ENCODE measurements at places on chromosomes 2 and 18.
A peak's percentile ranks its signal among the peaks of the same experiment; 100 is the strongest.

- DNase-seq: no peak
These were observed 31.2 kb downstream of the EPC2 start for GRCh38 chr2:148675708-148676107.

- peak; percentile 7 for DNase-seq
These were observed 64.1 kb downstream of the PTPN4 start for GRCh38 chr2:119823734-119824334.

- no peak for DNase-seq
These were observed 111.5 kb upstream of the LGALSL start for GRCh38 chr2:64342195-64343099.

GRCh38 chr2:191363267-191363666 lies 118.1 kb downstream of the MYO1B start:
- DNase-seq: no peak

- DNase-seq: no peak
These were observed 54.9 kb downstream of the DSC3 start for GRCh38 chr18:30987467-30988241.

- no peak for DNase-seq
These were observed 443.7 kb downstream of the BCL11A start for GRCh38 chr2:60109744-60110143.

- no peak for DNase-seq
These were observed 13.3 kb downstream of the PRKCE start for GRCh38 chr2:45664635-45665261.

DNA sequence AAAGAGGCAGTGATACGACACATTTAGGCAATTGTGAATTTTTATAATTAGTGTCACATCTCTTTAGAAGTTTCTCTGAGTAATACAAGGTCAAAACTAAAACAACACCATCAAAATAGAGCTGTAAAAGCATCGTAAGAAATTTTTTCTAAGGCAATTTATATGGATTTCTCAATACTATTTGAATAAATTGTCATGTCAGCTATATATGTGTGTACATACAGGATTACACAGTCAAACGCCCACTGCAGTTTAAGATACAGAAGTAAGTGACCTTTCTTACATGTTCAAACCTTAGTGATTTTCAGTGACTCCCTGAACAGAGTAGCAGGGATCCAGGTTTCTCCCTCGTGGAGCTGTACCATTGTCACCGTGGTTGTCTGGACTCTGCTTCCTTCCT lies 129.1 kb upstream of the CBLN2 start:
- no peak for DNase-seq

DNA sequence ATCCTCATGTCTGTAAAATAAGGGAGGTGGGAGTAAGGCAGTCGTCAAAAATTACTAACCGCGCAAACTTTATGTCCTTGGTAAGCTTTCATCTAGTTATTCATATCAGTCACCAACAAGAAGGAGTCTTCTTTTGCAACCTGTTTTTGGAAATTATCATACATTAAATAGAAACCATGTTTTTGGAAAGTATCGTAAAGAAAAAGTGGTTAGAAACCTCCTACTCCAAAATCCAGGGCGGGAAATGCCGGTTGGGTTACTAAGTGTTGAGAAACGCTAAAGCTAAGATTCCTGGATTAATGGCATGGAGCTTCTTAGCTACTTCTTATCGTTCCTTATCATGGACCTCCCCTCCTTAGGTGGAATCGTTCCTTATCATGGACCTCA lies 778 bp downstream of the BBS5 start:
- no peak for DNase-seq

DNA sequence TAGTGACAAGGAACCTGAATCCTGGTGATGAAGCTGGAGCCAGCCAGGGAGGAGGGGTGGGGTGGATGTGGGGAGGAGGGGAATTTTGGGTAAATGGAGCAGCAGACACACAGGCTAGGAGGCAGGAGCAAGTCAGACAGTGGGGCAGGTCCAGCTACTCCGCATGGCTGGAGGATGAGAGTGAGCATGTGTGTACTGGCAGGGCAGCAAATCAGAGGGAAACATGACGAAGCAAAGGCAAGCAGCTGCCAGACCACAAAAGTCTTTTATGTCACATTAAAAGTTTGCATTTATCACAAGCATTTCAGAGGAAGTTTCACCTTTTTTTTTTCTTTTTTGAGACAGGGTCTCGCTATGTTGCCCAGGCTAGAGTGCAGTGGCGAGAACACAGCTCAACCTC lies 11.9 kb upstream of the KIDINS220 start:
- no peak for DNase-seq

DNA sequence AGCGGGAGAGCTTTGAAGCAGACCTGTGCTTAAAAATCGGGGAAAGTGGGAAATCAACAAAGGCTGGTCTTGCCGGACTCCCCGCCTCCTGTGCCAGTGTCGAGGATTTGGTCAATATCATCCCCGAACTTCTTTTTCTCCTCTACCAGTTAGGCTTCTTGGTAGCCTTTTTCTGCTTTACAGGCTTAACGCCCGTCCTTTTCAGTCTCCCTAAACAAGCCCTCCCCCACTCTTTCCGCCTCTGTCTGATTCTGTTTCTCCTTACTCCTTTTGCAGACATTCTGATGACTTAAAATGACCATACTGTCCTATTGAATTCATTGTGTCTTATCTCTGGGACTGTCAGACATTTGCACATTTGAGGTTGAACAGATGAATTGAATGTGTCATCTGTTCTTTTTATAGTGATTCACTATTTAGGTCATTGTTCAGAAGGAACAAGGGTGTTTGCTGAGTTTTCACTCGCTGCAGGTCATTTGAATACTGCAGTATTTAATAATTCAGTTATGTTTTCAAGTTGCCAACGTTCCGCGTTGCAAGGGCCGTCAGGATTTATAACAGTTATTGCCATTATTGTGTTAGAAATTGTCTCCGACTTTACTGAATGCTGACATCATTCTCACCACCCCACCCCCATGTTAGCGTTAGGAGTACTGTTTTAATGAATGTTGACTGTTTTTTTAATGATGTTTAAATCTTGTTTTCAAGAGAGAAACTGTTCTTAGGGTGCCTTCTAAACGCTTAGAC lies 1.1 kb downstream of the ITGAV start:
- DNase-seq: no peak

- DNase-seq: no peak
These were observed 32.5 kb downstream of the SNED1 start for GRCh38 chr2:241030883-241031282.

DNA sequence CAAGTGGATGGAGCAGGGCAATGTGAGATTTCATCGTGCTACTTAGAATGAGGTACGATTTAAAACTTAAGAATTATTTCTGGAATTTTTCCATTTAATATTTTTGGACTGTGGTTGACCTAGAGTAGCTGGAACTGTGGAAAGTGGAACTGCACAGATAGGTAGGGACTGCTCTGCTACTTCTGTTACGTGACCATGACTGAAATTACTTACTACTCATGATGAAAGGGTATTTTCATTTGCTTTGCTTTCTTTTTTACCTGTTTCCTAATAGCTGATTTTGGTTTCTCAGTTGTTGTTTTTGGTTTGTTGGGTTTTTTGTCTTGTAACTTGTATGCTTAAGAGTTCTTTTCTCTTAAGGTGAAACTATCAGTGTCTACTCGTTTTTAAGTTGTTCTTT lies 11.4 kb downstream of the UBE2E3 start:
- DNase-seq: no peak

GRCh38 chr2:240811346-240812300 lies 8.4 kb downstream of the KIF1A start:
- no peak for DNase-seq

GRCh38 chr2:236545814-236546480 lies 23.7 kb upstream of the ACKR3 start:
- no peak for DNase-seq

Measured in NCI-H2107 (cell line).